ENCODE measurements at places on chromosomes 3 and 15.
A peak's percentile ranks its signal among the peaks of the same experiment; 100 is the strongest.

DNA sequence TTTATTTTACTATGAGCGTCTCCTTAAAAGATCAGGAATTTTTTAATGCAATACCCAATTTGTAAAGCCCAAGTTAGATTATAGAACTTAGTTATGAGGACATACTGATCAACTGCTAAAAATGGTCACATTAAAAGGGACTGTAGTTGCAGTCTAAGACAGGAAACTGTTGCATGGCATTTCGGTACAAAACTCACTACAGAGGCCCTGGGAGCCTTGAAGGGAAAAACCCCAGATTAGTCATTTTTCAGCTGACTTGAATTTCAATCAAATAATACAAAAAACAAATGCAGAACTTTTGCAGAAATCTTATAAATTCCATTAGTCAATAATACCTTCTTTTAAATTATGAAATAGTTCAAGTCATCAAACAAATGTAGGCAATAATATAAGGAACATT, 6.9 kb upstream of the PTX3 start:
- no peak for DNase-seq

DNA sequence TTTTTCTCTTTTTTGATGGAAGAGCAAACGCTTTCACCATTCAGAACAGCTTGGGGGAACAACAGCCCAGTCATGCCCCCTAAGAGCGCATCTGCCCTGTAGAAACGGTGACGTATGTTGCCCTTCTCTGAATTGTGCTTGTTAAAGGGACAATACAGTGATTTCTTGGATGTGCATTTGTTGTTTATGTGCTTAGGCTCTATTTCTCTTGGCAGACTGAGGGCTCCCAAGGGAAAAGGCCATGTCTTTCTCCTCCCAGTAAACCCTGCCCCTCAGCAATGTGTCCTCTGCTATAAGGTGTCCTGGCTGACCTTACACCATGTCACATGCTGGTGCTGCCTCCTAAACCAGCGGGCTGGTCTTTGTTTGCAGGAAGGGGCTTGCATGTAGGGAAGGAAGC, 346.1 kb downstream of the EPHB1 start:
- DNase-seq: no peak

GRCh38 chr3:191070762-191071403, 128.2 kb upstream of the OSTN start:
- no peak for DNase-seq

DNA sequence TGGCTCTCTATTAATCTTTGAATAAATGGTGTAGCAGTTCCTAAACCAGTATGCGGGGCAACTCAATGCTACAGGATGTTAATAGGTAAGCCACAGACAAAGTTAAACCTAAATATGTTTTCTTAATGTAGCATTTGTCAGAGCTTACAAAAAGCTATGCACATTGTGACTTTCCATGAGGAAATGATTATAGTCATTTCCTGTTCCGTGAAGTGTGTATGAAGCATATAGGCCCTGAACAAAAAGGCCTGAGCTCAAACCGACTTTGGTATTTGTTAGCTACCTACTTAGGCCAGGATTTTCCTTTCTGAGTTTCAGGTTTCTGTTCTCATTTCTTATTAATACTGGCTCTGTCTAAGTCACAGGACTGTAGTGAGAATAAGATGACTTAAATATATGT, 14.2 kb downstream of the ZNF80 start:
- no peak for DNase-seq

DNA sequence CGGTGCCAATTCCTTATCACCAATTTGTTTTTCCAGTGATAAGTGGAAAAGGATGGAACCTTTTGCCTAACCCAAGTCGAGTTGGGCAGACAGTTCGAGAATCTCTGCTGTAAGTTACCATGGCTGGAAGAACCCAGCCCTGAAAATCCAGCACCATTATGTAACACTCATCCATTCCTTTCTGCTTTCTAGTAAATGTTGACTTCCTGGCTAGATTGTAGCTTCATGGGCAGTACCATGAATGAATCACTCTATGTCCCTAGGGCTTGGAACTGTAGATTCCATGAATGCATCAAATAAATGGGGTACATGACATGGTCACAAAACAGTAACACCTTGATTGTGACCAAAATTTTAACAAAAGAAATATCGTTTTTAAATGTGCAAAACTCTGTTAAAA, 14.0 kb downstream of the CHCHD4 start:
- DNase-seq: no peak

GRCh38 chr3:77514766-77515165, 474.9 kb downstream of the ROBO2 start:
- DNase-seq: no peak

- no peak for DNase-seq
Measured at GRCh38 chr3:111785034-111785433, 74.0 kb upstream of the PHLDB2 start.

- no peak for DNase-seq
Measured at GRCh38 chr15:87962428-87962827, 294.1 kb downstream of the NTRK3 start.

GRCh38 chr3:194218646-194219453, 82.9 kb downstream of the HES1 start:
- no peak for DNase-seq

GRCh38 chr15:65832549-65833364, 36.5 kb upstream of the RAB11A start:
- peak; percentile 84 for DNase-seq

GRCh38 chr3:51662456-51662855, 8.6 kb upstream of the TEX264 start:
- no peak for DNase-seq

- DNase-seq: no peak
Measured at GRCh38 chr15:100733101-100733842, 130.9 kb downstream of the ASB7 start.
